ENCODE measurements at places on chromosomes 4 and X. TPM values are rescaled to one million over a fixed set of nuclear protein-coding genes. Genes with fewer than 3 reads are reported as not detected.

- DNase-seq = no peak
Observed at GRCh38 chrX:39416547-39417260, 615.4 kb downstream of the MID1IP1 start.

DNA sequence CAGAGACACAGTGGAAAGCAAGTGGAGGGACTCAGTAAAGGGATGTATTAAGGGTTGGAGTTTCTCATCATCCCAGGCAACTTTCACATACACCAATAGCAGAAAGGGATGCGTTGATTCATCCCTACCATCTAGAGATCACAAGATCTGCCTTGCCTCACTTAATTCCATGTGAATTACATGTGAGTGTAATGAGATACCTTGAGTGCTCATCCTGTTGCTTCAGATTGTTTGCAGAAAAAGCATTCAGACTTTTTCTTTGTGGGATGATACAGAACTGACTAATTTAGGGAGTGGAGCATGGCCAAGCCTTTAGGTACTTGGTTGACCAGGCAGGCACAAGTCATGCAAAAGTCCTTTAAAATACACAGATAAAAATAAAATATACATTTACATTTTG lies 124.8 kb upstream of the SLIT2 start:
- no peak for DNase-seq

- DNase-seq = no peak
Observed at GRCh38 chr4:121176082-121176934, 12.2 kb upstream of the TNIP3 start.

- DNase-seq = no peak
Observed at GRCh38 chr4:97367878-97368277, 775.4 kb downstream of the STPG2 start.

- no peak for DNase-seq
Observed at GRCh38 chrX:46961097-46961496, 48.9 kb downstream of the JADE3 start.

DNA sequence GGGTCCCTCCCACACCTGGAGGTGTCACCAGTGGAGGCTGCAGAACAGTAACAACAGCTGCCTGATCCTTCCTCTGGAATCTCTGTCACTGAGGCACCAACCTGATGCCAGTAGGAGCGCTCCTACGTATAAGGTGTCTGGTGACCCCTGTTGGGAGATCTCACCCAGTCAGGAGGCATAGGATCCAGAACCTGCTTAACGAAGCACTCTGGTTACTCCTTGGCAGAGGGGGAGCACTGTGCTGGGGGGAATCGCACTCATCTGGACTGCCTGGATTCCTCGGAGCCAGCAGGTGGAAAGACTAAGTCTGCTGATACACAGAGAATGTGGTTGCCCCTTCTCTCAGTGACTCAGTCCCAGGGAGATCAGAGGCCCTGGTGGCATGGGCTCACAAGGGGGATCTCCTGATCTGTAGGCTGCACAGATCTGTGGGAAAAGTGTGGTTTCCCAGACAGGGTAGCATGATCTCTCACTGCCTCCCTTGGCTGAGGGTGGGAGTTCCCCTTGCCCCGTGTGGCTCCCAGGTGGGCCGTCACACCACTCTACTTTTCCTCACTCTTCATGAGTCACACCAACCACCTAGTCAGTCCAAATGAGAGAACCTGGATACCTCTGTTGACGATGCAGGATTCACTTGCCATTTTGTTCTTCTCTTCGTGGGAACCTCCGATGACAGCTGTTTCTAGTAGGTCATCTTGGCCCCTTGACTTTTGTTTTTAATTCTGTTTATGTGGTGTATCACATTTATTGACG lies 305.9 kb downstream of the IDS start:
- no peak for DNase-seq

AADAT gene
- 28.4 TPM for total RNA-seq

CHRNA9 gene
- not detected for total RNA-seq

- no peak for DNase-seq
Observed at GRCh38 chr4:76090241-76090691, 15.8 kb downstream of the ART3 start.

GRCh38 chr4:2079006-2079405 lies 19.9 kb downstream of the NAT8L start:
- DNase-seq = no peak

DNA sequence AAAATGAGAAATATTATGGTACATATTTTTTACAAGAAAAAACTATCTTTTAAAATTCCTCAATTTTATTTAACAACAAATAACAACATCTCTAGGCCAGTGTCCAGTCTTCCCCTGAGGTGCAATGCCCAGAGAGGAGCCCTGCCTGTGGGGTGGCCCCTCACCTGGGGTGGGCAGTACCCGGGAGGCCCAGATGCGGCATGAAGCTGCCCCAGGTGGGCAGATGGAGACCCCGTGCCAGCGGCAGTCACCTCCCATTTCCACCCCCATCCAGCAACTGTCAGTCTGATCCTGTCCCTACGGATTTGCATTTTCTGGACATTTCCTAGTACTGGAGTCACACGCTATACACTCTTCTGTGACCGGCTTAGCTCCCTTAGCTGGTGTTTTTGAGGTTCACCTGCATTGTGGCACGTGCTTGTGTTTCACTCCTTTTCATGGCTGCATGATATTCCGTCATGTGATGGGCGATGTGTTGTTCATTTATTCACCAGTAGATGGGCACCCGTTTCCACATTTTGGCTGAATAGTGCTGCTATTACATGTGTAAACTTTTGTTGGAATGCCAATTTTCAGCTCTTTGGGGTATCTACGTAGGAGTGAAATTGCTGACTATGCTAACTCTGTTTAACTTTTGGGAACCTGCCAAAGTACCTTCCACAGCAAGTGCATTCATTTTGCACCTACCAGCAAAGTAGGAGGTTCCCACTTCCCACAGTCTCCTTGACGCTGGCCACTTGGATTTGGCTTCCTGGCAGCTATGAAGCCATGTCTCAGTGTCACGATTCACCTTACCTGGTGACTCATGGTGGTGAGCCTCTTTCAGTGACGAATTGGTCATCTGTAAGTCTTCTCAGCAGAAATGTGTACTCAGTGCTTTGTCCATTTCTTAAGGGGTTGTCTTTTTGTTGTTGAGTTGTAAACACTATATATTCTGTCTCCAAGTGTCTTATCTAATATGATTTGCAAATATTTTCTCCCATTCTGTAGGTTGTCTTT lies 11.7 kb upstream of the MAEA start:
- no peak for DNase-seq

DNA sequence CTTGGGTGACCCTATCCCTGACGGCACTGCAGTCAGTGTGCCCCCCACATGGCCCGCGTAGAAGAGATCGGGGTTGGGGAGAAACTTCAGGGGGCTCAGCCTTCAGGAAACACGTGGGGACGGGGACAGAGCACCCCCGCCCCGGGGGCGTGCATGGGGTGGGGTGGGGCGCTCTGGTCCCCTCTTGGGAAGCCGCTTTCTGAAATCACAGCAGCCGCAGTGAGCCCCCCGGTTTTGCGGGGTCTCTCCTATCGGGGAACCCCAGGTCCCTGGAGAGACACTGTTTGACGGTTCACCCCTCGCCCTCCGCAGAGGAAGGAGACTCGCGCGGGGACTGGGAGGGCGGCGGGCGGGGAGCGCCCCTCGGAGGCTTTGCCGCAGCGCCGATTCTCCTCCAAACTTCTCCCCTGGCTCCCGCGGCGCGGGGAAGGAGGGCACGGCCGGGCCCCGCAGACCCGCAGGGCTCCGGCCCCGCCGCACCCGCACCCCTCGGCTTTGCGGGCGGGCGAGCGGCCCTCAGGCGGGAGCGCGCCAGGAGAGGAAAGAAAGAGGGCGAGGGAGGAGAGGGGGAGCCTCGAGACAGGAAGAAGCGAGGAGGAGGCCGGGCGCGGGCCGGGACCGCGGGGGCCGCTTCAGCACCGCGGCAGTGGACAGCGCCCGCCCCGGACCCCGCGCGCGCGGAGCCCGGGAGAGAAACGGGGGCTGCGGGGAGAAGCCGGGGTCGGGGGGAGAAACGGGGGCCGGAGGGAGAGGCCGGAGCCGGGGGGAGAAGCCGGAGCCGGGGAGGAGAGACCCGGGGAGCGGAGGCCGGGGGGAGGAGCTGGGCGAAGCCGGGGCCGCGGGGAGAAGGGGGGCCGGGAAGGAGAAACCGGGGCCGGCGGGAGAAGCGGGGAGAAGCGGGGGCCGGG lies 612 bp downstream of the CPLX1 start:
- DNase-seq = no peak

KLHL4 gene
- total RNA-seq = 39.9 TPM

DNA sequence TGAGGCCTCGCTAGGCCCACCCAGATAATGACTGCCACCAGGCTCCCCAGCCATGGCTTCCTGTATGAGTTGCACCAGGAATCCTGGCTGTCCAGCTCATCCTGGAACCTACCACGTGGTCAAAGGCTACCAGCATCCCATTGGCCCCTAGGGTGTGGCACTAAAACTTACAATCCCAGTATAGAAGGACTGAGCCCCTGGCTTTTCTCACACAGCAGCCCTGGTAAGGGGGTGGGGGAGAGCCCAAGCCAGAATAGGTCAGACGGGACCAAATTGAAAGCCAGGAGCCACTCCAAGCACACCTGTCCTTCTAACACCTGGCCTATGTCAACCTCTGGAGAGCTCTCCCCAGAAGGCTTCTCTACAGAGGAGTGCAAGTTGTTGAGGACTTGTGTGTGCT lies 269.3 kb upstream of the AGTR2 start:
- no peak for DNase-seq

- DNase-seq = peak; percentile 36
Observed at GRCh38 chr4:121484633-121485032, 103.8 kb upstream of the QRFPR start.

DNA sequence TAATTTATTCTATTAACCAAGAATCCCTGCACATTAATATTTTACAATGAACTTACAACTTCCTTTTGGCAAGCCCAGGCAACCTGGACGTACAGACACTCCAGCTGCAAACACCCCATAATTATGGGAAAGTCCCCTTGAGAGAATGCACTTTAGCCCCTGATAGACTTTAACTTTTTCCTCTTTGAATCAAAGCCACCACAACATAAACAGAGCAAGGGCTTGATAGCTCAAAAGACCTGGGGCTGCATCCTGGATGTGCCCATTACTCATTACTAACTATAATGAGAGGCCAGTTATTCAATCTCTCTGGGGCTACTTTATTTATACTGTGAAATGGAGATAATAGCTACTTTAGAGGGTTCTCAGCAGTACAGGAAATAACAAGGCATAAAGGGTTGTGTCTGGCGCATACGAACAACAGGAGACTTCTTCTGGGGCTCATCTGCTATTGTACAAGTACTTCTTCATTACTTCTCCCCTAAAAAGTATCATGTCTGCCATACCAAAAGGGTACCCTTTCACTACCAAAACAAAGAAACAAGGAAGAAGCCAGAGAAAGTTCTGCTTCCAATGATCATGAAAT lies 54.9 kb downstream of the CASK start:
- DNase-seq = no peak

GRCh38 chr4:7813674-7814073 lies 126.0 kb downstream of the AFAP1 start:
- no peak for DNase-seq

GRCh38 chr4:174559894-174560293 lies 37.6 kb upstream of the HPGD start:
- no peak for DNase-seq

ATXN3L gene
- not detected for total RNA-seq

SOD3 gene
- not detected for total RNA-seq

GRCh38 chr4:173514641-173515217 lies 15.3 kb downstream of the HAND2 start:
- no peak for DNase-seq

RHOXF1 gene
- 0.98 TPM for total RNA-seq

AFM gene
- total RNA-seq = not detected

CAPN6 gene
- not detected for total RNA-seq

DNA sequence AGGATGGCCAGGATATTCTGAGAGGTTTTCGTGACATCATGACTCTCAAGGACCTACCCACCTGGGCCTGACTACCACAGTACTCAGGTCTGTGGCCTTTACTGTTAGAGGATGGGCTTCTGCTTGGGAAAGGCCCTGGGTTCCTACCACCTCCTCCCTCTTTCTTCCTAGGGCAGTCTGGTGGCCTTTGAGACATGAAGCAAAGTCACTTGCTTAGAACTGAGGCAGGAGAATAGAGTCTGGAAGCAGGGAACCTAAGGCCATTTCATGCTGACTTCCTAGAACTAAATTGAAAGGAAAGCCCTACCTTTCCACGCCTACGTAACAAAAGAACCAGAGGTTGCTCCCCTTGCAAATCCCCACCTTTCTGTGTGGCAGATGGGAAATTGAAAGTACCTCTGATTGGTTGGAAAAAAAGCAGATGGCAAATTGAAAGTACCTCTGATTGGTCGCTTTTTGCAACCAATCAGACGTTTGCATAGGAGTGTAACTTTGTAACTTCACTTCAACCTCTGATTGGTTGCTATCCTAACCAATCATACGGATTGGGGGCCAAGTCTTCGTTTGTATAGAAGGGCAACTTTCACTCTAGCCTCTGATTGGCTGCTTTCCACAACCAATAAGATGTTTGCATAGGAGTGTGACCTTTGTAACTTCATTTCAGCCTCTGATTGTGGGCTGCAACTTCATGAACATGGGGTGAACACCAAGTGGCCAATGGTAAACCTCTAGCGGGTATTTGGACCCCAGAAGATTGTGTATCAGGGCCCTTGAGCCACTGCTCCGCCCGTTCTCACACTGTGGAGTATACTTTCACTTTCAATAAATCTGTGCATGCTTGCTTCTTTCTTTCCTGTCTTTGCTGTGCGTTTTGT lies 9.9 kb upstream of the AKAP14 start:
- DNase-seq = no peak

DNA sequence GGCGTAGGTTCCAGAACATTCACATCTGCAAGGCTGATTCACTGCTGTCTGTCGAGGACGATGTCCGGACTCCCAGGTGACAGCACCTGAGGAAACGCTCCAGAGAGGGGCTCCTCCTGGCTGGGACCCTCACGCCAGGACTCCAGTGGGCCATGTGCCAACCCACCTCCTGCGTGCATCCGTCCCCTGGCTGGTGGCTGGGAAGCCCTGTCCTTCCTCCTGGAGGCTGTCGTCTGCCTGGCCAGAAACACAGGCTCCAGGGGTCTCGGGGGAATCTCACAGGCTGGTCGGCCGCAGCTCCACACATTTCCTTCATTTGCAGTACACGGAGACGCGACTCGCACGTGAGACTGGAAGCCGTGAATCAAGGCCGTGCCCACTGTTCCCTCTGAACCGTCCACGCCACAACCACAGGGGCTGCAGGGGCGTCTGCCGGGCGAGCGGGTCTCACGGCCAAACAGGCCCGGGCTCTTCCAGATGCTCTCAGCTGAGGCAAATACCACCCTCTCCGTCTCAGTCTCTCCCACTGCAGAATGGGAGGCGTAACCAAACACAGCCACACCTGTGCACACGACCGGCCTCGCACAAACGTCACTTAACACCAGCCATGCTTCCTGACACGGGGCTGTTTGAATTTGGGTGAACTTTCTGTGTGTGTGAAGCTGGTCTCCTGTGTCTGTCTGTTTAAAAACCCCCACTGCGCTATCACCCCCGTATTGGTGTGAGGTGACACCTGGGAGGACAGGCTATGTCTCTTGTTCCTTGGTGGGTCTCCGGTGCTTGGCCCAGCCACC lies 38.7 kb upstream of the MXD4 start:
- DNase-seq = peak; percentile 51
